ENCODE measurements at places on chromosomes 6 and 20.
A peak's percentile ranks its signal among the peaks of the same experiment; 100 is the strongest.

GRCh38 chr6:68054756-68055155, 580.3 kb upstream of the ADGRB3 start:
- DNase-seq = peak; percentile 57

DNA sequence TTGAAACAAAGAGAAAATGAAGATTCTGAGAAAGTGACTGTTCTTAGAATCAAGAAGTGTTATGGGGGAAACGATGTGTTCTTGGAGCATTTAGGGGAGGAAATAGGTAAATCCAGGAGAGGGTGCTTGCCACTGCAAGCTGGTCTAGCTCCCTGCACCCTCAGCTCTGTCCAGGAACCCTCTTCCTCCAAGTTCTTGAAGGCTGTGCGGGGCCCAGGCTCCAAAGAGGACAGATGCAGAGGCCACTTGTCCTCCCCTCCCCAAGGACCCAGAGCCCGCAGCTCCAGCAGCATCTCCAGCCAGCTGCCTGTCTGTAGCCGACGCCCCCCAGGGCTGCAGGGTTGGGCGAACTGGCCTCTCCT, 87.9 kb downstream of the CDC5L start:
- no peak for DNase-seq

DNA sequence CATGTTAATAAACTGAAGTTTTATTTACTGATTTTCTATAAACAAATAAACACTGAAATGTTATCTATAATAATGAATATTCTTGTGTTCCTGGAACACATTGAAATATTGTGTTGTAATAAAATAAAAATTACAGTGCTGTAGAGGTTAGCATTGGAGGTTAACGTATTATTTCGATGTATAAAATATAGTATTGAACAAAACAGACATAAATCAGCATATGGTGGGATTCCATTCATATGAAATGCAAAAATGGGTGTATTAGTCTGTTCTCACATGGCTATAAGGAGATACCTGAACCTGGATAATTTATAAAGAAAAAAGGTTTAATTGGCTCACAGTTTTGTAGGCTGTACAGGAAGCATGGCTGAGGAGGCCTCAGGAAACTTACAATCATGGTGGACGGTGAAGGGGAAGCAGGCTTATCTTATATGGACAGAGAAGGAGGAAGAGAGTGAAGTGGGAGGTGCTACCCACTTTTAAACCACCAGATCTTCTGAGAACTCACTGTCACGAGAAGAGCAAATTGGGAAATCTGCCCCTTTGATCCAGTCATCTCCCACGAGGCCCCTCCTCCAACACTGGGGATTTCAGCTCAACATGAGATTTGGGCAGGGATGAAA, 24.6 kb upstream of the BMP6 start:
- DNase-seq = no peak

- peak; percentile 76 for DNase-seq
These were observed 1370.3 kb upstream of the CITED2 start for GRCh38 chr6:140744659-140745320.

DNA sequence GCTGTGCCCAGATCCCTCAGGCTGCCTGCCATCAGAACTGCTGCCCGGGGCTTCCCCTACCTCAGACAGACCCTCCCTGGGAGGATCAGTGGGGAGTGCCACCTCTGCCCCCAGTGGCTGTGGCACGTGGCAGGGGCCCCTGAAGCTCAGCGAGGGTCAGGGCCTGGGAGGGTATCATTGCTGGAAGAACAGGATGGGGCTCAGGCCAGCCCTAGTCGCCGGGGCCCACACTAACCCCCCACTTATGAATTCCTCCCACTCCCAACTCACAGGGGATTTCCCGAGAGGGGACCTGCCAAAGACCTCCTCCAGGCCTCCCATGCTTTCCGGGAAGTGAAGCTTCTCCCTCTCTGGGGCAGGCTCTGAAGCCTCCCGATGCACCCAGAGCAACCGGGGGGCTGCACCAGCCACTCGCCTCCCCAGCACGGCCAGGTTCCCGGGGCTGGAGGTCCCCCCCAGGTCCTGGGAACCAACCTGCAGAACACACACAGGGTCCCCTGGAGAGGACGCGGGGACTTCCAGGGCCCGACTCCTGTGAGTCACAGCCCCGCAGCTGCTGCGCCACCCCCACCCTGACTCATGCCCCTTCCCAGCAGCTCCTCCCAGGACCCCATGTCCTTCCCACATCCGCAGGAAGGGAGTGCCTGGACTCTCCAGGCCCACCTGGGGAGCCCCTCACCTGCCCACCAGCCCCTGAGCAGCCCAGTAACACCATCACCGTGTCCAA, 2.5 kb downstream of the TNFRSF6B start:
- DNase-seq = peak; percentile 92

GRCh38 chr20:13800728-13801134, 15.9 kb downstream of the NDUFAF5 start:
- peak; percentile 59 for DNase-seq

DNA sequence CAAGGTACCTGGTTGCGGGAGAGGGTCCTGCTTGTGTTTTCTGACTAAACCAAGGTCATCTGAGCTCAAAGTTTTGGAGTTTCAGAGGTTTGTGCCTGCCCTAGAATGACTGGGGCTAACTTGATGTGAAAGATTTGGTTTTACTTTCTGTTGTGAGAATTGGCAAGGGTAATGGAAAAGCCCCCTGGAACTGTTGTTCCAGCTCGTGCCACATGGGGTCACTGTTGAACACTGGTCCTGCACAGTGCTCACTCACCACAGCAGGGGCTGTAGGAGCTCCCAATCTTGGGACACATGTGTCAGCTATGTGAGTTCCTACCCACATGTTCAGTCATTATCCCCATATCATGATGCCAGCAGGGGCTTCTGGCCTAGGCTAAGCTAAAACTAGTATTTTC, 6.5 kb downstream of the TGM6 start:
- peak; percentile 53 for DNase-seq
